NCI-H187 (cell line): ENCODE measurements at places on chromosomes 6 and 20.

- DNase-seq = no peak
Observed at GRCh38 chr6:140382355-140382754, 1007.9 kb upstream of the CITED2 start.

DNA sequence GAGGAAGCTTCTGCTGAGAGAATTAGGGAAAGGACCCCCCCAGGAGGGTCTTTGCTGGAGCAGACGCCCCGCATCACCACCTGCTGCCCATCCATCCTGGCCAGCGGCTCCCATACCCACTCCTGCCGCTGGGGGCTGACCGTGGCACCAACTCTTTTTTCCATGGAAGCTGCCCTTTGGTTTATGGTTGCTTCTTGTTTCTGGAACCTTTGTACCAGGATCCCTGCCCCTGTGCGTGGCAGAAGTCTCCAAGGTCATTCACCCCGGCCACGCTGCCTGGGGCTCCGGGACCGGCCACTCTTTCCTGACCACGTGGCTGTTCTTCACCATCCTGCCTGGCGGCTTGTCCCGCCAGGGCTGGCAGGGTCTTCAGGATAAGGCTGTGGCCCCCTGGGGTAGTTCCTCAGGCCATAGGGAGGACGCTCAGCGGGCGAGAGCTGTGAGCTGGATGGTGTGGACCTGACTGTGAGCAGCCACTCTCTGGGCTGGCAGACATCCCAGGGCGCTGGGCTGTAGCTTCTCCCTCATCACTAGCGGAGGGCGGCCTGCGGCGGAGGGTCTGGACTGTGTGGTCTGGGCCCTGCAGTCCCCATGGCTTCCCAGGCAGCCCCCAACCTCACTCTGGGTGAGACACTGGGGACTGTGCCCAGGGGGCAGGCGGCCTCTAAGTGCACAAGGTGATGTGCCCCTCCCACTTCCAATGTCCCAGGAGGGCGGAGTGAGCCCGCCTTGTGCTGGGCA, 22.8 kb upstream of the RBBP8NL start:
- DNase-seq = no peak

- peak; percentile 43 for DNase-seq
Observed at GRCh38 chr20:36235892-36236785, at the start of gene AAR2. Gene AAR2 (plus strand): TSS chr20:36236478. CDS start chr20:36239869, 3,391 bp downstream.

- DNase-seq = no peak
Observed at GRCh38 chr6:168441434-168442391, 729 bp downstream of the SMOC2 start.

DNA sequence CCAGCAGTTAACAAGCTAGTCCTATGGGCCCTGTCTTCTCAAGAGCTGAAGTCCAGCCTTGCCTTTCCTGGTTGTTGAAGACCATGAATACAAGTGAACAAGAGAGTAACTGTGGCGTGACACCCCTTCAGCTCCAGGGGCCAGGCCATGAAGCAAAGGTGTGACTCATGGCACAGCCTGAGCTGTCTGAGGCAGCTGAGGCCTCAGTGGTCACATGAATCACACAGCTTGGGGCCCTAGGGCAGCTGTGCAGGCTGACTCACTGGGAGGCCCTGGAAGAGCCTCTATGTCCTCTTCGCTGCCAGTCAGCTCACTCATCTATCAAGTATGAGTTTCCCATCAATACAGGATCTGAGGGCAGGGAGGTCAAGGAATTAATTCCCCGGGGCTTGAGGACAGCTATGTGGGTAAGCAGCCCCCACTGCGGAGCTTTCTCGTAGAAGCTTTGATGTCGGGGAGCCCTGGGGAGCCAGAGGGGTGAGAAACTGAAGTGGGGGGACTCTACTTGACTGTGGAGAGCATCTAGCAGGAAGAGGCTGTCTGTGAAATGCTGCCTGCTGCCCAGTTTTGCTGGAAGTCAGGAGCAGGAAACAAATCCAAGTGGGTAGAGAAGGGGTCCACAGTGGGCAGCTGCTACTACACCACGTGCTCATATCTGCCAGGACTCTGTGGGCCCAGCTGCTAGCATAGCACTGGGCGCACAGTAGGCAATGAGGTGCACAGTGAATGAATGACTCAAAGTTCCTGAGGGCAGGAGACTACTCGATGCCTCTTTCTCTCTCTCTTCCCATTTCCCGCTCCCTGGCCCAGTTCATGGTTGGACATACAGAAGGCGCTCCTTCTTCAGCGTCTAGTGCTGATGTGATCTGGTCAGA, 13.7 kb upstream of the FAM83C start:
- no peak for DNase-seq

GRCh38 chr6:14058029-14058695, 59.4 kb upstream of the CD83 start:
- DNase-seq = no peak

DNA sequence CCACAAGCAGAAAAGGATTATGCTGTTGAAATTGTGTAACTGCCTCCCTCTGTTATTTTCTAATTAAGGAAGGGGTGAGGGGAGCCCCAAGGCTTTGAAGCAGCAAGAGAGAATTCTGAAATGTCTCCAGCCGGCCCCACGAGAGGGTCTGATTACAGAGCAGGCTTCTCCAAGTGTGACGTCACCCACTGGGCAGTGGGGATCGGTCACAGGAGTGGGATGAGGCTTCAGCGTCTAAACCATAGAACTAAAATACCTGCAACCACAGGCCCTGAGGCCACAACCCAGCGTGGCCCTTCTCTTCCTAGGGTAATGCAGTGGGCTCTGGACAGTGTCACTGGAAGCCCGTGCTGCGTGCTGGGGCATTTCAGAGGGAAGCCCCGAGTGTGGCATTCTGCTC, 38.6 kb upstream of the APCDD1L start:
- no peak for DNase-seq

- peak; percentile 84 for DNase-seq
Observed at GRCh38 chr20:53915446-53916172, 154.8 kb downstream of the BCAS1 start.

- DNase-seq = no peak
Observed at GRCh38 chr20:48002517-48002970, 217.3 kb upstream of the SULF2 start.

DNA sequence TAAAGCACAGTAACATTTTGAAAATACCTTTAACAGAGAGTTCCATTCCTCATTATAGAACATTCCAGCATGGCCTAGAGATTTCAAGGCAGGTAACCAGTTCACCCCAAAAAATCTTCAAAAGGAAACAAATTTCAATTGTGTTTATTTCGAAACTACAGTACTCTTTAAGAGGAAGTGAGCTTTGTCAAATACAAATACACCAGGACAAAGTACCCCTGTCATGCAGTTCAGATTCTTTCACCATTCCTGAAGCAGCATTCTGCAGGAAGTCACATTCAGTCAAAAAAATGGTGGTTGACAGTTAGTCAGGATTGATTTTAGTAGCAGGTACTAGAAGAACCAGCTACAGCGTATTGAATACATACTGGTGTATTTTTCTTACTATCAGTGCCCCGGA, 89.6 kb upstream of the RIN2 start:
- no peak for DNase-seq

- DNase-seq = no peak
Observed at GRCh38 chr20:20614391-20614790, 98.1 kb downstream of the RALGAPA2 start.

- DNase-seq = no peak
Observed at GRCh38 chr20:19889011-19889953, 127.9 kb upstream of the NAA20 start.

DNA sequence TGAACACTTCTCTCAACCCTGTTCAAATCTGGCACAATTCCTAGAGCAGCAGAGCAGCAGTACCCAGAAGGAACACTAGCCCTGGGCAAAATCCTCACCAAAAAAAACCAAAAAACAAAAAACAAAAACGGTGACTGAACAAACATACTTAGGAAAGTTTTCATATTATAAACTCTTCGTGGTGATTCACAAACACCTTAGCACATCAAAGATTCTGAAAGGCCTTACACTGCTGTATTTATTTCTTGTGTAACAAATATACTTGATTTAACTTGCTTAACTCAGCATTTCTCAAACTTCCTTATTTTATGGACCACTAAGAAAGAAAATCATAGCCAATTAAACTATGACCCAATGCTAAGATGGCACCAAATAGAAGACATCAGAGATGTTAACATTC, 57.8 kb upstream of the RREB1 start:
- no peak for DNase-seq

GRCh38 chr20:22794200-22794599, 209.8 kb upstream of the FOXA2 start:
- DNase-seq = no peak

DNA sequence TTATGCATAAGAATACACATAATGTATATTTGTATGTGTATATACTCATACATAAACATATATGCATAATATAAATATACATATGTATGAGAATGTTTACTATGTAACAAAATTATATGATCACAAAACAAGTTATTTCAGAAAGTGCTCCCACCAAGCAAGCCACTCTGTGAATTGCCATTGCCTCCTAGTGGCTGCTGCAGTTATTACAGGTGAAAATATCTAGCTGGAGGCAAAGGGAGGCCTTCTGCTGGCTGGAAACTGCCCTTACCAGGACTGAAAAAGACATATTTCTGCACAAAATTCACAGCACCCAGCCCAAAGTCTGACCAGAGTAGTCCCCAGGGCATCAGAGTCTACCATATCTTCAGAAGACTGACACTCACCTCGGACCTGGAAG, 14.4 kb upstream of the ADAM33 start:
- no peak for DNase-seq
